ENCODE measurements at places on chromosomes 7 and 10. TPM values are rescaled to one million over a fixed set of nuclear protein-coding genes. Genes with fewer than 3 reads are reported as not detected.

Gene RPA3
- 26.5 TPM for total RNA-seq

DNA sequence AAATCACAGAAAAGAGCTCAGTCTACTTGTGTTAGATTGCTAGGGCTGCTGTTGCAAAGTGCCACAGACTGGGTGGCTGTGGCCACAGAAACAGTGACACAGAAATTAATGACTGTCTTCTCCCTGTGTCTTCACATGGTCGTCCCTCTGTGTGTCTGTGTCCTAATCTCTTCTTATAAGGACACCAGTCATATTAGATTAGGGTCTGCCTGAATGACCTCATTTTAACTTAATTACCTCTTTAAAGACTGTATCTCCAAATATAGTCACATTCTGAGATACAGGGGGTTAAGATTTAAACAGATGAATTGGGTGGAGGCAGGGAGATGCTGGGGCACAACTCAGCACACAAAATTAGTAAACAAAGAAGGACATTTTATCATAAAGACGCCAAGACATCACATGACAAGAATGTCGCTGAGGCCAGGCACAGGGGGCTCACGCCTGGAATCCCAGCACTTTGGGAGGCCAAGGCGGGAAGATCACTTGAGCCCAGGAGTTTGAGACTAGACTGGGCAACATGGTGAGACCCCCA, 23.3 kb upstream of the PARD3 start:
- H3K27ac ChIP-seq: no peak overlapping the region
- no peak for DNase-seq
- H3K36me3 ChIP-seq: no peaks in the 10 kb centered on the region
- no peak overlapping the region for H3K4me3 ChIP-seq
- H3K27me3 ChIP-seq: no peaks in the 10 kb centered on the region

- H3K4me1 ChIP-seq: peaks cover 3% of the 10 kb centered on the region
- H3K36me3 ChIP-seq: peaks cover 48% of the 10 kb centered on the region
- H3K4me3 ChIP-seq: no peak overlapping the region
- H3K27me3 ChIP-seq: no peaks in the 10 kb centered on the region
- peak; percentile 9 for DNase-seq
Observed at GRCh38 chr10:132906106-132906505, 36.3 kb downstream of the CFAP46 start.

- H3K27me3 ChIP-seq: no peaks in the 10 kb centered on the region
- H3K4me3 ChIP-seq: no peak overlapping the region
- no peaks in the 10 kb centered on the region for H3K4me1 ChIP-seq
- no peaks in the 10 kb centered on the region for H3K36me3 ChIP-seq
Observed at GRCh38 chr7:115805458-115805857, 225.1 kb downstream of the TFEC start.

GRCh38 chr10:30984563-30985328, 46.9 kb downstream of the ZNF438 start:
- peaks cover 5% of the 10 kb centered on the region for H3K4me1 ChIP-seq
- H3K27me3 ChIP-seq: no peaks in the 10 kb centered on the region
- no peak for DNase-seq
- H3K27ac ChIP-seq: no peak overlapping the region
- no peak overlapping the region for H3K4me3 ChIP-seq
- no peaks in the 10 kb centered on the region for H3K36me3 ChIP-seq

GRCh38 chr7:70472601-70473237, 659.2 kb upstream of the GALNT17 start:
- H3K27ac ChIP-seq: no peak overlapping the region
- H3K4me1 ChIP-seq: peaks cover 3% of the 10 kb centered on the region
- H3K4me3 ChIP-seq: no peak overlapping the region
- H3K36me3 ChIP-seq: no peaks in the 10 kb centered on the region
- DNase-seq: no peak

GRCh38 chr7:27606270-27607209, 56.1 kb downstream of the HIBADH start:
- DNase-seq: no peak
- no peaks in the 10 kb centered on the region for H3K4me1 ChIP-seq
- H3K36me3 ChIP-seq: no peaks in the 10 kb centered on the region
- H3K27ac ChIP-seq: no peak overlapping the region

Gene MYOF
- 25.5 TPM for total RNA-seq

Gene C7orf57
- total RNA-seq: 1.8 TPM

Gene CDHR1
- total RNA-seq: 5.4 TPM

DNA sequence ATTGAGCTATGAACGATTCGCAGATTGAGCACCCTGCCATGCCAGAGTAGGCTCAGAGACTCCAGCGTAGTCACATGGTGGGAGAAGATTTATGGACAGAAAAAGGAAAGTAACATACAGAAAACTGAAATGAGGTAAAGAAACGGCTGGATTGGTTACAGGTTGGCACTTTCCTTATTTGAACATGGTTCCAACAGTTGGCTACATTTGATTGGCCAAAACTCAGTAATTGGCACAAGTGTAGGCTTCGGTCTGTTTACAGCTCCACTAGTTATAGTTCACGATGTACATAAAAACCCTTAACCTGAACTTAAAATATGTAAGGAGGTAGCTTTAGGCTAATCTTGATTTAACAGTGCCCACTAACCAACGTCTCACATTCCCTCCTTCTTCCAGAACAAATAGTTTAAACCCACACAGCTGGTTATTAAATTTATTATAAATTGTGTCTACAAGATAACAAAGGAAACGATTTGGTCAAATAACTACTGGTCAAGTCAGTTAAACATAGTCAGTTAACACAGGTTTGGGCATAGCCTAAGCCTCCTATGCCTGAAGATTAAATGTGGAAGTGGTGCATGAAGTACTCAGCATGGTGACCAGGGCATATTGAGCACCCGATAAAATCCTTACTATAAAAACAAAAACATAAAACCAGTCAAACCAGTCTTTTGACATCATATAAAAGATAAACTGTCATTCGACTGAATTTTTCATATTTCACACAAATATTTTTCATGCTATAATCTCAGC, 17.9 kb upstream of the MTERF1 start:
- no peaks in the 10 kb centered on the region for H3K27me3 ChIP-seq
- no peak for DNase-seq
- no peak overlapping the region for H3K4me3 ChIP-seq

- H3K4me3 ChIP-seq: no peak overlapping the region
- H3K4me1 ChIP-seq: no peaks in the 10 kb centered on the region
- H3K27me3 ChIP-seq: no peaks in the 10 kb centered on the region
- no peaks in the 10 kb centered on the region for H3K36me3 ChIP-seq
- no peak for DNase-seq
Observed at GRCh38 chr7:85469446-85470010, 282.7 kb upstream of the SEMA3D start.

GRCh38 chr10:3803295-3803926, 18.4 kb upstream of the KLF6 start:
- H3K4me1 ChIP-seq: peaks cover 13% of the 10 kb centered on the region
- DNase-seq: no peak
- H3K36me3 ChIP-seq: no peaks in the 10 kb centered on the region
- H3K4me3 ChIP-seq: no peak overlapping the region
- H3K27me3 ChIP-seq: no peaks in the 10 kb centered on the region

DNA sequence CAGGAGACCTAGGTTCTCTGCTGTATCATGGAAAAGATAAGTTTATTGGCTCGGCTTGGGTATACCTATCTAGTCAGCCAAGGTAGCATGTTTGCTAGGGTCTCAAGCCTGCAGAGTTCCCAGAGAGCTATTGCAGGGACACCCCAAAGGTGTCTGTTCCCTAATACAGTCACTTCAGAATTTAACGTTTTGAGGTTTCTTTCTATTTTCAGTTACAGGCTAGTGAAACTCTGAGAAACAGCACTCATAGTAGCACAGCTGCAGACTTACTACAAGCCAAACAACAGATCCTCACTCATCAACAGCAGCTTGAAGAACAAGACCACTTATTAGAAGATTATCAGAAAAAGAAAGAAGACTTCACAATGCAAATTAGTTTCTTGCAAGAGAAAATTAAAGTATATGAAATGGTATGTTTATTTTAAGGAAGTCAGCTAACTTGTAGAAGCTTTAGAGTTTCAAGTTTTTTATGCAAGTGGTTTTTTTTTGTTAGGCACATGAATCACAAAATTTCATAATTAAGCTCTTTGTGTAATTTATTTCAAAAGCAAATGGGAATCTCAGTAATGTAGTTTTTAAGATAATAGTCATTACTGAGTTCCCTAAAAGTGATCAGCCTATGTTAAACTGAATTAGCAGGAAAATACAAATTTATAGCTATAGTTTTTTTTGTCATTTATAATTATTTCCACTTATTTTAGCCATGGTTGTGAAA, 54.9 kb downstream of the AKAP9 start:
- peaks cover 5% of the 10 kb centered on the region for H3K36me3 ChIP-seq
- no peaks in the 10 kb centered on the region for H3K27me3 ChIP-seq
- no peak overlapping the region for H3K4me3 ChIP-seq
- no peak for DNase-seq

DNA sequence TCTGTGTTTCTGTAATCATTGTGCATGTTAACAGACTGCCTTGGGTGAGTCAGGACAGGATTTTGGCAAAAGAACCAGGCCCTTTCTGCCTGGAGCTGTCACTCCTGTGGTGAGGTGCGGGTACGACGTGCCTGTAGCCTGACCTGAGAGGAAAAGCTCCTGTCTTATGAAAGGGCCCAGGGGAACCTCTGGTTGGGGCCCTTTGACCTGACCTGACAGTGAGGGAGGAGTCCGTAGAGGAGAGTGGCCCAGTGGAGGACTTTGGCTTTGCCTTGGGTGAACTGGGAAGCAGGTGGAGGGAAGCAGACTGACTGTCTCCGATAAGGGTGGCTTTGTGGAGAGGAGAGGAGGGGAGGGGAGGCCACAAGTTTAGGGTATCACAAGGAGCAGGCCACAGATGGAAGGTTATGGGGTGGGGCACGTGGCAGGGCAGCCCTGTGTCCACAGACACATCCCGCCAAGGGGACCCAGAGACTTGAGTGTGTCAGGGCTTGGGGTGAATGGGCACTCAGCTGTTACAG, 6.9 kb downstream of the PFKP start:
- no peak overlapping the region for H3K27ac ChIP-seq
- DNase-seq: no peak
- peaks cover 11% of the 10 kb centered on the region for H3K36me3 ChIP-seq
- no peak overlapping the region for H3K4me3 ChIP-seq

Gene C10orf53
- total RNA-seq: 0.11 TPM

DNA sequence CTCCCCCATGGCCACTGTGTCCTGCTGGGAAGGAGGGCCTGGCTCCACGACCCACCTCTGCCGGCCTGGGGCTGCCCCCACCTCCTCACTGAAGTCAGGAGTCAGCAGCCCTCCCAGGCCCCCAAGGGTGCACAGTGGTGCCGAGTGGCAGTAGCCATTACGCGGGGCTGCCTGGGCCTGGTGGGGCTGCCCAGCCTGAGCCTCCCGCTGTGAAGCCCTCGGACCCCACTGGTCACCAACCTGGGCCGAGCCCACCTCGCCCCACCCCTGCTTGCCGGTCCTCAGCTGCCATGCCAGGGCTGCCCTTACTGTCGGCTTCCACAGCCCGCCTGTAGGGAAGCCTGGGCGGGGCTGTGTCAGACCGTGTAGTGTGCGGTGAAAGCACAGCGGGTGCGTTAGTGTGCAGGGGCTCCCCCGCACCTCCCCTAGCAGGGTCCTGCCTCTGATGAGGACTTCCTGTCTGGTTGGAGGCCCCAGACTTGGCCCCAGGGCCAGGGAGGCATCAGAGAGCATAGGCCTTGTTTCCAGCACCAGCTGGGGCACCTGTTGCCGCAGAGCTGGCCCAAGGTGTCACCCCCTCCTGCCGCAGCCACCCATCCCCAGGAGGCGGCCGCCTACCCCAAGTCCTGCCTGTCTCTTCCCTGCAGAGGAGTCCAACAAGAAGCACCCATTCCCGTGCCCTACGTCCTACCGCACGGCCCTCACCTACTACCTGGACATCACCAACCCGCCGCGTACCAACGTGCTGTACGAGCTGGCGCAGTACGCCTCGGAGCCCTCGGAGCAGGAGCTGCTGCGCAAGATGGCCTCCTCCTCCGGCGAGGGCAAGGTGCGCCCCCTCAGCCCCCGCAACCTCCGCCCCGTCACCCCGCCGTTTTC, 10.0 kb downstream of the TMEM120A start:
- no peak overlapping the region for H3K4me3 ChIP-seq
- no peak overlapping the region for H3K27ac ChIP-seq
- H3K27me3 ChIP-seq: no peaks in the 10 kb centered on the region
- no peak for DNase-seq
- H3K4me1 ChIP-seq: peaks cover 5% of the 10 kb centered on the region
- peaks cover 94% of the 10 kb centered on the region for H3K36me3 ChIP-seq

GRCh38 chr7:158428837-158429753, 158.5 kb downstream of the PTPRN2 start:
- H3K27ac ChIP-seq: no peak overlapping the region
- H3K27me3 ChIP-seq: no peaks in the 10 kb centered on the region
- DNase-seq: no peak
- peaks cover 27% of the 10 kb centered on the region for H3K4me1 ChIP-seq

DNA sequence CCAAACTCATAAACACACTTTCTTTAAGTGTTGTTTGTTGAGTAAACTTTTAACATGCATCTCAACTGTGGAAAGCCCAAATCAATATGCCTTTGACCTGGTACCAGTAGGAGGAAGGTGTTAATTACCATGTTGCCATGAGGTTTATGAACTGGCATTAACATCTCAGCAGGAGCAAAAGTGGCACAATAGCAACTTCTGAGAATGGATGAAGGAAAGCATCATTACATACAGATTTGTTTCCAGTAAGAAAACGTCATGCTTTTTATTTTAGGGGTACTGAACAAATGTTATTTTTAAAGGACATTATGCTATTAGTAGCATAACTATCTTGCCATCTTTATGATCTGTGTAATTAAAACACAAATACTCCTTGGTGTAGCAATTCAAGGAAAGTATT, 51.1 kb downstream of the ARMC3 start:
- H3K36me3 ChIP-seq: no peaks in the 10 kb centered on the region
- no peaks in the 10 kb centered on the region for H3K27me3 ChIP-seq

DNA sequence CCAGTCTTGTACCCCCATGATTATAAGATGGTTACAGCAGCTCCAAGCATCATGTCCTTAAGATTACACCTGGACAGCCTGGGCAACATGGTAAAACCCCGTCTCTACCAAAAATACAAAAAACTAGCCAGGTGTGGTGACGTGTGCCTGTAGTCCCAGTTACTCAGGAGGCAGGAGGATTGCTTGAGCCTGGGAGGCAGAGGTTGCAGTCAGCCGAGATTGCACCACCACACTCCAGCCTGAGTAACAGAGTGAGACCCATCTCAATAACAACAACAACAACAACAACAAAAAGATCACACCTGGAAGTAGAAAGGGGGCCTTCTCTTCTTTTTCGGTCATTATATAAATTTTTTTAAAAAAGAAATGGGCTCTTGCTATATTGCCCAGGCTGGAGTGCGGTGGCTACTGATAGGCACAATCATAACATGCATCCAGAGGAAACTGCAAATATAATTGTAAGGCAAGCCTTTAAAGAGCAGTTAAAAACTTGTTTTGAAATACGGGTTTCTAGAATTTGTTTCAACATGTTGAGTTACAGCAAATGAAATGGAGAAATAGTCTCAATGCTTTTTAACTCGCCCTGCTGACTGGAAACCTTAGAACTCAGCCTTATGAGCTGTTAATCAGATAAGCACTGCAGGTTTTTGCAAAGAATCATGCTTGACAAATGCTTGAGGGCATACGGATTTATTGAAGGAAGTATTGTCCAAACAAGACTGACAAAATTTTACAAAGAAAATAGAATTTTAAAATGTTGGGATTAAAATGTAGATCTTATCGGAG, 4.7 kb upstream of the ENTPD7 start:
- peaks cover 2% of the 10 kb centered on the region for H3K27me3 ChIP-seq
- no peaks in the 10 kb centered on the region for H3K36me3 ChIP-seq
- peaks cover 8% of the 10 kb centered on the region for H3K4me1 ChIP-seq
- no peak overlapping the region for H3K4me3 ChIP-seq
- H3K27ac ChIP-seq: no peak overlapping the region

Gene PALS2
- 155 TPM for total RNA-seq

Gene PANK1
- 36.1 TPM for total RNA-seq
